ENCODE measurements at places on chromosomes 7 and 10.

GRCh38 chr7:148535217-148535616, 55.3 kb upstream of the C7orf33 start:
- DNase-seq = peak; percentile 14

- DNase-seq = no peak
These were observed 141.5 kb downstream of the MTPAP start for GRCh38 chr10:30207485-30208052.

GRCh38 chr7:131648491-131648890, 92.1 kb upstream of the PODXL start:
- DNase-seq = no peak

- no peak for DNase-seq
These were observed 22.7 kb downstream of the TWIST1 start for GRCh38 chr7:19094598-19095352.

GRCh38 chr7:44568771-44569560, 4.7 kb downstream of the DDX56 start:
- DNase-seq = no peak

DNA sequence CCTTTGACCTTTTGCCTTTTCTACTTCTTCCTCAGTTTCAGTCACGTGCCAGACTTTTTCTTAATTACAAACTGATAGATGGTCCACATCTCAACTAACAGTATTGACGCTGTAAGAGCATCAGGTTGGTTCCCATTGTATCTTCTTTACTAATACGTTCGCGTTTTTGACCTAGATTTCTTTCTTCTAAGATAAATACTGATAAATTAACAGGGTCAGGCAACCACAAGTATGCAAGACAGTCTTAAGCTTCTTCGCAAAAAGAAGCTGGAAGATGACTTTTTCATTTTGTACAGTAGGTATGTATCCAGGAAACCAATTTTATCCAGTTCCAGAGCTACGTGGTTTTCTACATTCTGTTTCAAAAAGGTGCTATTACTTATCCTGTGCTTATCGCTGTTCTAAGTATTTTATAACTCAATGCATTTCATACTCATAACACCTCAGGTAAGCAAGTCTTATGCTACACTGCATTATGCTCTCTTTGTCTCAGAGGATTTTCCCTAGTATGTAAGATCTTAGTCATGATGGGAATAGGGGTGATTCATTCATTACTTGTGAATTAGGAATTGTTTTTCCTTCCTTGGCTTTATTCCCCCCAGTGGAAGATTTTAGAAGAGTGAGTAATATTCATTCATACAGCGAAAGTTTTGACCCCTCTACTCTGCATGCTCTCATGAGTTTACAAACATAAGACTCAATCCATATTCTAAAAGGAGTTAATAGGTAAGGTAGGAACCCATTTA, 955 bp downstream of the DUS4L start:
- no peak for DNase-seq

GRCh38 chr7:28536259-28536658, 123.9 kb downstream of the CREB5 start:
- DNase-seq = no peak

GRCh38 chr7:134818613-134819345, 39.3 kb downstream of the CALD1 start:
- DNase-seq = no peak

DNA sequence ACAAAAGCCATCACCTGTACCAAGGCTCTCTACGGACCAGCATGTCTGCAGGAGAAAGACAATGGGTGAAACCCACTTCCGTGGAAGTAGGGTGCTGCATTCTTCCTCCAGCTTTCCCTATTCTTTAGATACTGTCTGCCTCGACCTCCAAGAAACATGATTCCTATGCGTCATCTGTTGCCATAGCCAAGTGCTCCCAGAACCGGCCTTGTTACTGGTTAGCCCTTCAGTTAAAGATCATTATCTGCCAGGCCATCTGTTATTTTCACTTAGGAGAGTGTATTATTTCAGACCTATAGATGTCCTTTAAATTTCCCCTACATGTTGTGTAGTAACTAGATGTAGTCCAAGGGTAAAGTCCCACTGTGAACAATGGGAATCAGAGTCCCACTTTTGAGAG, 89.0 kb upstream of the KIAA1217 start:
- no peak for DNase-seq

GRCh38 chr7:18508443-18509427, 13.2 kb downstream of the HDAC9 start:
- no peak for DNase-seq

DNA sequence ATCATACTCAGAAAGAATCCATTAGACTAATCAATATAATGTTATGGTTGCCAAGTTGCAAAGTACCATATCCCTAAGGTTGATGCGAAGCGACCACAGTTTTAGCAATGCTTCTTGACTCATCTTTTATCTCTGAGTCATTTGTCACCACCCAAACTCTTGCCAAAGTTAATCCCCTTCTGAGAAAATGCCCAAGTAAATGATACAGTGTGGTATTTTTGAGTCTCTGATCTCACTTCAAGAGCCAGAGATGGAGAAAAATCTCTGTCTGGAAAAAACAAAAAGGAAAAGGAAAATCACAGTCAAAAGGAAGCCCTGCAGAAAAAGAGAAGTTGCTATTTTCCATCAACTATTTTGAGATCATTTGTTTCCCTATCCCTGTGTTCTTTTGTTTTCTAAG, 26.7 kb upstream of the OTUD1 start:
- no peak for DNase-seq

GRCh38 chr7:11714205-11714604, 117.8 kb downstream of the THSD7A start:
- DNase-seq = no peak

GRCh38 chr10:99345350-99345749, 16.2 kb downstream of the CNNM1 start:
- no peak for DNase-seq

GRCh38 chr10:95758351-95759025, 2.5 kb downstream of the ENTPD1 start:
- DNase-seq = no peak

DNA sequence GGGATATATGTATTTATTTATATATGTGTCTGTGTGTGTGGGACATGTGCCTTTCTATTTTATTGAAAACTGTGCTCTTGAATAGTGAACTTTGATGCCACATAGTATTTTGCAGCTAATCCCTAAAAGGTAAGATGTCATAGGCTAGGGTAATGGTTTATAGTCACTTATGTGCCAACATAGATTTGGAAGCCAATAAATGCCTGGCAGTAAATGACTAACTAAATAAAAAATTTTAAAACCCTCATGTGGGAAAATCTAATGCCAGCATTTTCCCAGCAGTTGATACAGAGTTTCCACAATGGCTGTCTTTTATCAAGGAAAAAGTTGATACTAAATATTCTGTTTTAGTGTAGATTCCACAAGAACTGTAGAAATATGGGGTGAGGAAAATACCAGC, 101.5 kb upstream of the IMMP2L start:
- DNase-seq = no peak

Data from T-cell (primary cell).